ENCODE measurements at places on chromosomes 5 and 9. TPM values are rescaled to one million over a fixed set of nuclear protein-coding genes. Genes with fewer than 3 reads are reported as not detected.

The NUTM2F gene
- total RNA-seq, result not detected

The PTPRD gene
- 532 TPM for total RNA-seq

The TAL2 gene
- 1.6 TPM for total RNA-seq

DNA sequence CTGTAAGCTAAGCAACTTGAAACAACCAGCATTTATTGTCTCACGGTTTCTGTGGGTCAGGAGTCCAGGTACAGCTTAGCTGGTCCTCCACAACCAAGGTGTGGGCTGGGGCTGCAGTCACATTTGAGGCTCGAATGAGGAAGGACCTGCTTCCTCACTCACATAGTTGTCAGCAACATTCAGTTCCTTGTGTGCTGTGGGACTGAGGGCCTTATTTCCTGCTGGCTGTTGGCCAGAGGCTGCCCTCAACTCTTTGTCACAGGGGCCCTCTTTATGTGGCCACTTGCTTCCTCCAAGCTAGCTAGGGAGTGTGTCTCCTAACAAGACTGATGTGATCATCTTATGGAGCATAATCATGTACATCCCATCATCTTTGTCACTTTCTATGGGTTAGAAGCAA lies 29.2 kb upstream of the SEMA4D start:
- no peak for DNase-seq

- DNase-seq, result no peak
These were observed 40.6 kb downstream of the TMEM174 start for GRCh38 chr5:73213566-73213998.

- no peak for DNase-seq
These were observed 875 bp downstream of the ACO1 start for GRCh38 chr9:32385152-32385884.

The IRX2 gene
- 60.7 TPM for total RNA-seq

- no peak for DNase-seq
These were observed 145.8 kb downstream of the BARX1 start for GRCh38 chr9:93809204-93809940.

- DNase-seq, result no peak
These were observed 143.5 kb upstream of the PRR16 start for GRCh38 chr5:120320626-120321025.

The LRRC26 gene
- 0.98 TPM for total RNA-seq

GRCh38 chr9:114662081-114662989 lies 4.7 kb upstream of the TEX53 start:
- DNase-seq, result peak; percentile 62

DNA sequence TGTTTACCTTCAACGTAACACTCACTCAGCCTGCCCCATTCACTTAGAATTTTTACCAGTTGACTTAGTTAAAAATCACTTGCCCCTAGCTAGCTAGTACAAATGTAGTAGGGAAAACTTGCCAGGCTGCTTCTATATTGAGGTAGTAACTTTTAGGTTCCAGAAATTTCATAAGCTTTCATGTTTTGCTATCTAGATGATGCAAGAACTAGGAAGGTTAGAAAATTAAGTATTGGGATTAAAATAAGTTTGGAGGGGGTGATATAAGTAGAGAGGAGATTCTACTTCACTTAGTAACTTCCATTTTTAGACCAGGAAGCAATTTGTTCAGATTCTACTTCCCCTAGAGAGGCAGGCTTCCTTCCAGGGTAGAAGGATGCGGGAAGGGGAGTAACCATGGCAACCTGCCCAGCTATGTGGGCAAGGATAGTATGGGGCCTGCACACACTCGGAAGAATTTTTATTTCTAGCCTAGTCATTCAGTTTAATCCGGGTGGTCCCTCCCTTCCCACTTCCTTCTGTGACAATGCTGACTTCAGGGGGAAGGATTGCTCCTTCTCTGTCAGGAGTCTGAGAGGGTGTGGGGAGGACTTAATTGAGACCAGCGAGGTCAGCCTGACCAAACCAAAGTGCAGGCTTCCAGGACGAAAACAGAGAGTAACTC lies 4.2 kb downstream of the DAB2 start:
- DNase-seq, result no peak

Measured in glutamatergic neuron (in vitro differentiated cells).